ENCODE measurements at places on chromosomes 4 and X. TPM values are rescaled to one million over a fixed set of nuclear protein-coding genes. Genes with fewer than 3 reads are reported as not detected.

- H3K4me1 ChIP-seq = peaks cover 5% of the 10 kb centered on the region
- no peak overlapping the region for H3K4me3 ChIP-seq
- DNase-seq = no peak
- H3K27ac ChIP-seq = no peak overlapping the region
- peaks cover 3% of the 10 kb centered on the region for H3K27me3 ChIP-seq
- H3K36me3 ChIP-seq = peaks cover 21% of the 10 kb centered on the region
Measured at GRCh38 chr4:11598591-11598990, 169.9 kb upstream of the HS3ST1 start.

DNA sequence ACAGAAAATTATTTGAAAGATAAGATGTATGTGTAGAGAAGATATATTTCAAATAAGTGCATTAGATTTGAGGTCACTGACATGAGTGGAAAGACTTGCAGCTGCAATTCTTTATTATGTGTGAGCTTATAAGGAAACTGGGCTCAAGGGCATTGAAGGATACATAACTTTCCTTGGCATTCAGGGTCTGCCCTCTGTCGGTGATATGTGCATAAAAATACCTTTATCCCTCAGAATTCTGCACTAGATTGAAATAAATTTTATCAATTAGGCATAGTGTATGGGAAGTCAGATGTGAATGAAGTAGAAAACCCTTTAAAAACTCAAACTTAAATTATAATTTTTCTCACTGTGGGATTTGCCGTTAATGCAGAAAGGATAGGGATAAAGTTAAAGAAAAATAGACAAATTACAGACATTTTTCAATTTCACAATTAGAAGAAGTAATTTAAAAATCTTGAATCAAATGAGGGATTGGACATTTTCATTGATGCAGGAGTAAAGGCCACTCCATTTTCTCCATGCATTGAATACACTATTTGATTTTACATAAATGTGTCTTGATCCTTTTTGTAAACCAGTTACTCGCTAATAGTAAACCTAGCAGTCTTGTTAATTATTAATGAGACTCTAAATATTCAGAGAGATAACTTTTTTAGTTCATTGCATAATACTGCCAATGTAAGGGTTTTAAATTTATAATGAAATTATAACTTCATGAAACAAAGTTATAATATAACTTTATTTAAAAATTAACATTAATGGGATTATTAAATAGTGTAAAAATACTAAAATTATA is 21.0 kb upstream of the ETNPPL start:
- no peak overlapping the region for H3K27ac ChIP-seq
- no peak for DNase-seq
- H3K4me3 ChIP-seq = no peak overlapping the region
- H3K36me3 ChIP-seq = no peaks in the 10 kb centered on the region

Gene SSX1
- not detected for total RNA-seq

- no peaks in the 10 kb centered on the region for H3K27me3 ChIP-seq
- H3K4me1 ChIP-seq = no peaks in the 10 kb centered on the region
- no peak overlapping the region for H3K4me3 ChIP-seq
Measured at GRCh38 chr4:8332891-8333331, 63.4 kb downstream of the HTRA3 start.

DNA sequence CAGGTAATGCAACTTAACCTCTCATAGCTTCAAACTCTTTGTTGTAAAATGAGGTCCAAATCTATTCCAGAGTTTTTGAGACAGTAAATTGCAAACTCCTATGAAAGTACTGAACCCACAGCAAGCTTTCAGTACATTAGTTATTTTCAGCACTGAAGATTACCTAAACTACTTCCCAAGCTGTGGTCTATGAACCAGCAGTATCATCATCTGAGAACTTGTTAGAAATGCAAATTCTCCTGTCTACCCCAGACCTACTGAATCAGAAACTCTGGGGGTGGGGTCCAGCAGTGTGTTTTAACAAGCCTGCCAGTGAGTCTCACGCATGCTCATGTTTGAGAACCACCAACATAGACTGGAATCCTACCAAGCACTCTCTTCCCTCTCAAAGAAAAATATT is 5.7 kb upstream of the CASP6 start:
- no peak for DNase-seq
- H3K4me3 ChIP-seq = no peak overlapping the region
- H3K4me1 ChIP-seq = peaks cover under 1% of the 10 kb centered on the region
- no peak overlapping the region for H3K27ac ChIP-seq
- no peaks in the 10 kb centered on the region for H3K27me3 ChIP-seq

DNA sequence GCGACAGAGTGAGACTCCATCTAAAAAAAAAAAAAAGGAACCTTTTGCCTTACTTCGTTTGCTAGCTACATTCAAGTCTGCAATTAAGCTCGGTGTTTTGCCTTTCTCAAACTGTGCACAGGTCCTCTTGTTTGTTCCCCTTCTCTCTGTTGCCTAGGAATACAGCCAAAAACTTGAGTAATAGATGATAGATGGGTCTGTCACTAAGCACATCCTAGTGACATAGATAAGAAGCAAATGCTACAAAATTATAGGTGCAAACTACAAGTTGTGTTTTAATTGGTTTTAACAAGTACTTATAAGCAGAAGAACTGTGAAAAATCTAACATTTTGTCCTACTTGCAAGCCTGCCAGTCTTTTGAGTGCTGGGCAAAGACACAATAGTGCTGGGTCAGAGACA is 95.2 kb downstream of the SNCA start:
- no peaks in the 10 kb centered on the region for H3K27me3 ChIP-seq
- H3K4me1 ChIP-seq = no peaks in the 10 kb centered on the region
- H3K36me3 ChIP-seq = no peaks in the 10 kb centered on the region
- no peak overlapping the region for H3K4me3 ChIP-seq
- no peak overlapping the region for H3K27ac ChIP-seq
- no peak for DNase-seq

GRCh38 chr4:55910140-55910539 is 38.6 kb upstream of the CEP135 start:
- no peak overlapping the region for H3K4me3 ChIP-seq
- H3K36me3 ChIP-seq = no peaks in the 10 kb centered on the region
- H3K4me1 ChIP-seq = no peaks in the 10 kb centered on the region
- no peak overlapping the region for H3K27ac ChIP-seq
- DNase-seq = no peak

Gene SASH3
- 0.57 TPM for total RNA-seq

- H3K36me3 ChIP-seq = no peaks in the 10 kb centered on the region
- no peak for DNase-seq
- no peak overlapping the region for H3K27ac ChIP-seq
- no peaks in the 10 kb centered on the region for H3K4me1 ChIP-seq
Measured at GRCh38 chr4:7169134-7169533, 23.2 kb upstream of the SORCS2 start.

DNA sequence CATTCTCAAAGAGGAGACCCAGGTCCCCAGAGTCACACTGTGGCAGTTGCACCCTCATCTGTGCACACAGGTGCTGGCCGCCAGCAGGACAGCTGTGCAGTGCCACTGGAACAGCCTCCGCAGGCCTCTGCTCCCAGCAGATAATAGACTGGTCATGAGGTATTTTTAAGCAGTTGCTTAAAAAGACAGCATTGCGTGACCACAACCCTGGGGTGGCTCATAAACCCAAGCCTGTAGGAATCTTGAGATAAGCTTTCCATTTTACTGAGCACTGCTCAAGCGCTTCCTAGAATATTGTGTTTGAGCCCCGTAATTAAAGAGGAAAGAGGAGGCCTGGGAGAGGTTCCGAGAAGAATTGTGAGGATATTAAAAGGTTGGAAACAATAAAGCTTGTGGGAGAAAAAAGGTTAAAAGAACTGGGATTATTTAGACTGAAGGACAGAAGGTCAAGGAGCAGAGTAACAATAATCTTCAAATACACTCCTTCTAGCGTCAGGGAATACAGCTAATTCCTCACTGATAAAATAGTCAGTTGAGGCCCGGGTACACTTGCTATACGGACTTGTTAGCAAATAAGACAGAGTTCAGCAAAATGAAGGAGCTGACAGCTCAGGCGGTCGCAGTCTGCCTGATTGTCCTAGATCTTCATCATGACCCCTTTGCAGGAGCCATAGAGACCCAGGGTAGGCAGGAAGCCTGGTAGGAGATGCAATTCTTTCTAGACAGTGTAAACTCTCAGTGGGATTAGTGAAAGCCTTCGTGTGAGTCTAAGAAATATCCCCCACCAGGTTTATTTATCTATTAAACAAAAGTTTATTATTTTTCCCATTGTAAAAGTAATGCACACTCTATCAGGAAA is 86.2 kb upstream of the KIT start:
- no peak overlapping the region for H3K27ac ChIP-seq
- no peaks in the 10 kb centered on the region for H3K36me3 ChIP-seq
- DNase-seq = no peak
- peaks cover 66% of the 10 kb centered on the region for H3K27me3 ChIP-seq

GRCh38 chr4:78949735-78950134 is 10.5 kb upstream of the PAQR3 start:
- no peak overlapping the region for H3K27ac ChIP-seq
- H3K4me1 ChIP-seq = no peaks in the 10 kb centered on the region
- H3K27me3 ChIP-seq = peaks cover 3% of the 10 kb centered on the region
- no peak for DNase-seq
- no peak overlapping the region for H3K4me3 ChIP-seq

DNA sequence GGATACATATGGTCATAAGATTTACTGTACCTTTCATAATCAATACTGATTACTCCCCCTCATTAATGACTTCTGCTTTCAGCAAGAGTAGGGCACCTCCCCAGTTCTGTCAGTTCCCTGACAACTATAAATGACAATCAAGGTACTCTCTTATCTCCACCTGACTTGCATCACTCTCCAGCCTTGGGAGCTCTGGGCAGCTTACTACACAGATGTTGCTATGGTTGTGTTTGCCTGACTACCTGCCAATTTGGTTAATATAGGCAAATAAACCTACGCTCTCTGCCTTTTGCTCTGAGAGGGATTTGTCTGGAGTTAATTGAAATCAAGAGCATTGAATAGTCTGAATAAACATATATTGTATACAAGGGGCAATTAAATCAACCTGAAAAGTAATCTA is 22.8 kb upstream of the MAP7D3 start:
- H3K27ac ChIP-seq = no peak overlapping the region
- H3K4me3 ChIP-seq = no peak overlapping the region
- H3K27me3 ChIP-seq = no peaks in the 10 kb centered on the region
- DNase-seq = no peak
- no peaks in the 10 kb centered on the region for H3K36me3 ChIP-seq
- H3K4me1 ChIP-seq = no peaks in the 10 kb centered on the region

GRCh38 chr4:149223659-149224058 is 592.0 kb downstream of the IQCM start:
- H3K27ac ChIP-seq = no peak overlapping the region
- H3K4me3 ChIP-seq = no peak overlapping the region
- peaks cover 4% of the 10 kb centered on the region for H3K27me3 ChIP-seq
- DNase-seq = no peak
- H3K36me3 ChIP-seq = peaks cover 21% of the 10 kb centered on the region
- H3K4me1 ChIP-seq = no peaks in the 10 kb centered on the region

Gene TAF7L
- total RNA-seq = 0.17 TPM

DNA sequence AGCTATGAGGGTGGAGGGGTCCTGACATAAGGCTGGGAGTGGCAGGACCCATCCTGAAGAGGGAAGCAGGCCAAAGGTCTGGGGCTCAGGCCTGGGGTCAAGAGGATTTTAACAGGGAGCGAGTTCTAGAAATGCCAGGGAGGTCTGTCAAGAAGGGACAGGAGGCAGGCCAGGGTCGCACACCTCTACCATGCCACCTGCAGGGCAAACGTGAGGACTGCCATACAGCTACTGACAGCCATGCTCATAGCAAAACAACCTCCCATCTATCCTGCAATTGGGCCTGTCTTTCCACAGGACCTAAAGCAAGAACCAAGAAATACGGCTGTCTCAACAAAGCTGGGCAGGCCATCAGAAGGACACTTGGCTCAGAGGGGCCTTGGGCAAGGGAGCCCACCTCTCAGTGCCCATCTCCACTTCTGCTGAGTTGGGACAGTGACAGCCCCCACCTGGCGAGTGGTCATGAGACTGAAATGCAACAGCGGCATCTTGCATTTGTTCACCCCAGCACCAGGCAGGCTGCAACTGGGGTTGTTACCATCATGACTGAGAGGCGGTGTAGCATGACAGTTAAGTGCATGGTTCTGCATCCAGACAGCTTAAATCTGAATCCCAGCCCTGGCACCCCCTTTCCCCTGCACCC is 92.7 kb downstream of the WFS1 start:
- no peak for DNase-seq
- no peaks in the 10 kb centered on the region for H3K36me3 ChIP-seq
- no peak overlapping the region for H3K4me3 ChIP-seq
- H3K27ac ChIP-seq = no peak overlapping the region
- H3K27me3 ChIP-seq = peaks cover 3% of the 10 kb centered on the region

GRCh38 chr4:48409203-48409602 is 67.9 kb downstream of the SLAIN2 start:
- DNase-seq = no peak
- peaks cover 6% of the 10 kb centered on the region for H3K4me1 ChIP-seq
- H3K27me3 ChIP-seq = no peaks in the 10 kb centered on the region
- H3K4me3 ChIP-seq = no peak overlapping the region

Gene ARHGEF38
- total RNA-seq = not detected

DNA sequence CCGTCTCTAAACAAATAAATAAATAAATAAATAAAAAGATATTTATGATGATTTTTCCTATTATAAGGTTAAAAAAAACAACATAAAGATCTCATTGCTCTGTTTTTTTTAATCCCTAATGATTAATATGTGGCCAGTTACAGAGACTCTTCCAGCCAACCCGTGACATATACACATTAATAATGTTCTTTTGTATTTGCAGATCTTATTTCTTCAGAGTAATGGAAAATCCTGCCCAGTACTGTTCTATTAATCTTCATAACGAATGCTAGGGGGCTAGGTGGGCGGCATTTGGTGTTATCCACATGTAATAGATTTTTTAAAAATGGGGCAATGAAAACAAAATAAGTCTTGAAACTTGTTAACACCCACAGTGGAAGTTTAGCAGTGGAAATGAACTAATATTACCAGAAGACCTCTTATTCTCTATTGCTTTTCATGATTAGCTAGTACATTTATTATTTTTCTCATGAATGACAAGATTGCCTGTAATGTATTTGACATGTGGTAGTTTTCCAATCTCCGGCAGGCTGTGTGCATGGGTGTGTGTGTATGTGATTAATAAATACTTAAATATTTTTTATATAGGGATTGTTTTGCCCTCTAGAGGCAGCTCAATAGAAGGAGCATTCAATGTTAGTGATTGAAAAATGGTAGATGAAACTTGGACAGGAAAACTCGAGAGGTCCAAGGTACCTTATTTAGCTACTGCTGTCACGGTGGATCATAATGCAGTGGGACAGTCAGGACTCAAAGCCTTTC is 457.4 kb downstream of the IL1RAPL1 start:
- H3K27me3 ChIP-seq = no peaks in the 10 kb centered on the region
- no peaks in the 10 kb centered on the region for H3K36me3 ChIP-seq
- no peak overlapping the region for H3K27ac ChIP-seq
- H3K4me1 ChIP-seq = peaks cover 3% of the 10 kb centered on the region
- H3K4me3 ChIP-seq = no peak overlapping the region

Gene GPR82
- not detected for total RNA-seq

DNA sequence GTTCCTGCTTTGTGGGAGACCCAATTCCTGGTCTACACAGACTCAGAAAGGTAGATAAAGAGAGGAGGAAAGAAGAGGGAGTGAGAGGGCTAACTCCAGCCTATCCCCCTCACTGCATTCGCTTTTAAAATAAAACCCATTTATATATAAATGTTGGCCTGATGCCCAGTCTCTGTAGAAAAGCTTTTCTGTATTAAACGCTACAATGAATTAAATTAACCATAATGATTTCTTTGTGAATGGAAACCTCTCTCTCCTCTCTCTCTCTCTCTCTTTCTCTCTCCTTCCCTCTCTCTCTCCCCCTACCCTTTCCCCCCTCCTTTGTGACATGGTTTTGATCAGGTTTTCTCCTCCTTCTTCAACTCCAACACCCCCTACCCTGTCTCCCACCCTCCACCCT is 34.8 kb downstream of the PJA1 start:
- H3K4me3 ChIP-seq = no peak overlapping the region
- no peak for DNase-seq
- H3K36me3 ChIP-seq = no peaks in the 10 kb centered on the region
- peaks cover 47% of the 10 kb centered on the region for H3K4me1 ChIP-seq
- H3K27me3 ChIP-seq = peaks cover 42% of the 10 kb centered on the region
